Stimulated activated CD8-positive, alpha-beta memory T cell treated with anti-CD3 and anti-CD28 coated beads, Interleukin-2, amount 100 ng/mL, for 1 hour (primary cell): ENCODE measurements at places on chromosomes 1 and 21.

DNA sequence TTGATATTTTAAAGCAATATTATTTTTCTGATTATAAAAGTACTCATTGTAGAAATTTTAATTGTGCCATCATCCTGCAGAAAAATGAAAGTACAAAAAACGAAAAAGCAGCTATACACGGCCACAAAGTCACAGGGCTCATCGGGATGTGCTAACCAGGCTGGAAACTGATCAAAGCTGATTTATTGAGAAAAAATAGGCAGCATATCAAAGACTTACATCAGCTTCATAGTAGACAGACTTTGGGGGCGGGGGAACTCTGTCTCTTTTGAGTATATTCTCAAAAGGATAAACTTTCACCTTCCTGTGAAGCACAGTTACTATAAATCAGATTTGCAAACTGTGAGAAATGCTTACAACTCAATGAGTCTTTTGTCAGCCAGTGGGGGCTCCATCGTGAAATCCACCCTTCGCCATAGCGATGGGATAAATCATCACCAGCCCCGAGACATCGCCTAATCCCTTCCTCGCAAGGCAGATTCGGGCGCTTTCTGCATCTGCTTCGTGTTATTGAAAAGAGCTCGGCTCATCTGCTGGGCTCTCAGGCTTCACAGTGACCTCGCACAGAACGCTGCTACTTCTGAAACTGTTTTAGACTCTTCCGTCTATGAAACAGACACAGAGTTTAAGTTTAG, 69.2 kb upstream of the ERG start:
- no peak for DNase-seq

DNA sequence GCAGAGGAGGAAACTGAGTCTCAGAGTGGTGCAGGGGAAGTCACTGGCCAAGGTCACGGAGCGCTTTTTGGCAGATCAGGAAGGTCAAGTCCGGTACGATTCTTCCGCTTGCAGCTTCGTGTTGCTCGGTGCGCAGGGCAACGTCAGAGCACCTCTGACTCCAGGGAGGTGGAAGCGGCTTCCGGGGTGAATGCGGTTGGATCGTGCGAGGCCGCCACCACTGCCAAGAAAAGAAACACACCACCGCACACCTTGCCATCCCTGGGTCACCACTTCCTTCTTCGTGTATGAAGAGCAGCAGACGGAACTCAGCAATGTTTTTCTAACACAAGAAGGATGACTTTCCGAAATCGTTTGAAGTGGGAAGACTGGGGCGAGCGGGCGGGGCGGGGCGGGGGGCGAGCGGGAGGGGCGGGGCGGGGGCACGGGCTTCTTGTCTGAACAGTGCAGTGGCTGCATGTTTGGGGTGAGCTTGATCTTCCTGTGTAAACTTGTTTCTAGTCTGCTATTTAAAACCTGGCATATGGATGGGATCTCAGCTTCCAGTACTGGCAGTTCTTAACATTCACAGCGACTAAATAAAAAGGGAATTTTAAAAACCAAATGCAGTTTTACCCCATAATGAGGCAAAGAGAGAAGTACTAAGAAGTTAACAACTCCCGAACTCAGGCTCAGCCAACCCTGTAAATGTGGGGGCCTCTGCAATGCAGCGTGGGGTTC, 300.0 kb downstream of the RRAGC start:
- peak; percentile 57 for DNase-seq

DNA sequence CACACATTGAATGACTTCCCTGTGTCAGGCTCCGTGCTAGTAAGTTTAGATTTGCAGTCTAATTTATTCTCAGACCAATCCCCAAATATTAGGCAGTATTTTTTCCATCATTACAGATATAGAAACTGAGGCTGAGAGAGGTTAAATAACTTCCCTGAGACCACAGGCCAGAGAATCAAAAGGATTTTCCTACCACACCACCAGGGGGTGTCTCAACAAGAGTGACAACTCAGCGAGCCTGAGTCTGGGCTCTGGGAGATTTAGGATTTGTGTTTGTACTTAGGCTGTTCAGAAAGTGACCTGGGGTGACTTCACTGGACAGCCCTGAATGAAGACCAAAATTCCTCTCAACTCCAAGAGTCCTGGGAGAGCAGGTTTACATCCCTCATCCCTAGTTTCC, 13.3 kb upstream of the LCE5A start:
- no peak for DNase-seq

DNA sequence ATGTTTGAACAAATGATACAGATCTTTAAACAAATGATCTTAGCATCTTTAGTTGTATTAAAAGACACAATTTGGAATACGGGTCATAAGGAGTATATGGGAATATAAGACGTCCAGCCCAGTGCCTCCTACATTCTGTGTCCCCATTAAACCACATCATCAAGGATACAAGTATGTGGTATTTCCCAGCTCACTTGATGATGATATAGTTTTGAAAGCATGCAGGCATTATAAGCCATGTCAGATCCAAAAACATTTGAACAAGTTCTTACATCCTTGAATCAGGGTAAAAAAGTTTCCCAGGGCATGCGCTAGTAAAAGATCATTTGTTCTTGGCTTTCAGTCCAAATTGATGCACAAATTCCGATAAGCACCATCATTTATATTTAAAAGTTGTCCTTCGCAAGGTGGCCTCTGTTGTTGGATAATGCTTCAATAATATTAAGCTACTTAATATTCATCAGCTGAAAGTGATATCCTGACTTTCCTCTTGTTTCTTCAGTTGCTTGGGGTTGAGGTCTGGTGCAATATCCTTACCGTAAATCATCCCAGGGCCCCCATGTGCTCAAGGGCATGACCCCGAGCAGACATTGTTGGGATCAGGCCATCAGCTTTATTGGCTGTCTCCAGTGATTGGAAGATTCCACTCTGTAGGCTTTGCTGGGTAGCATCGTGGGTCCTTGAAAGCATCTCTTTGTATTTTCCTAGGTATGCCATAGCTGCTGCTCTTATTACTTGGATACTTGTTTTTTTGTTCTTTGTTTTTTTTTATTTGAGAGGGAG, 61.8 kb downstream of the CENPF start:
- no peak for DNase-seq

DNA sequence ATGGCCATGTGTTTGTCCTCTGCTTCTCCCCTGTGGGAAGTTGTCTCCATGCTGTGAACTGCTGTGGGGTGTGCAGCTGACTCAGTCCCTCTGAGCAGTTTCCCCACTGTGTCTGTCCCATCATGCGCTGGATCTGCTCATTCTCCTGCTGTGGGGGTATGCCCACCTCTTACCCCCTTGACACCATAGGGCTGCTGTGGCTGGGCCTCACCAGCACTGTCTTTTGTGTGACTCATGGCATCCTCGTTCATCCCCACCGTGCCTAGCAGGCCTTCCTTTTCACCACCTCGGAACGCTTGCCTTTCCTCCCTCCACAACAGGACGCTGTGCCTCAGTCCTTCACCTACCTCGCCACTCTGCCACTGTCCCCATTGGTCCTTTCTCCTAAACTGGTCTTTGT, 27.3 kb downstream of the VANGL2 start:
- DNase-seq = no peak

GRCh38 chr1:211145944-211146343, 12.0 kb upstream of the KCNH1 start:
- no peak for DNase-seq
